Esophagus squamous epithelium (tissue), 5 donors: ENCODE measurements at places on chromosomes 1 and 21.

DNA sequence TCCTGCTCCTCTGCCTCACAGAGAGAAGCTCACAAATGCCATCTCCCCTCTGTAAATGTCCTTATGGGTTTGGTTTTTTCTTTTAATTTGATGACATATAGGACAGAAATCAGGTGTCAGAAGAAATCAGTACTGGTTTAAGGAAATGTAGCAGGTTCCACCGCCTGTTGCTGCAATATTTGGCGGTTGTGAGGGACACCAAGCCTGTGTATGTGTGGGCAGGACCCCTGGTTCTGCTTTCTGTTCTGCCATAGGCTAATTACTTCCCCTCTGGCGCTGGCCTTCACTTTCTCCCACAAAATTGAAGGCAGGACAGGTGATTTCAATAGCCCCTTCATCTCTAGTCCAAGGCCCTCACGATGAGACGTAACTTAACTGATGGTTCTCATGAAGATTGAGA is 69.2 kb downstream of the PRDM2 start:
- H3K4me1 ChIP-seq, result peaks cover under 1% of the 10 kb centered on the region
- H3K36me3 ChIP-seq, result no peaks in the 10 kb centered on the region
- H3K4me3 ChIP-seq, result no peak overlapping the region
- no peak overlapping the region for H3K27ac ChIP-seq
- no peaks in the 10 kb centered on the region for H3K27me3 ChIP-seq

GRCh38 chr1:3120140-3120539 is 51.1 kb downstream of the PRDM16 start:
- no peaks in the 10 kb centered on the region for H3K4me1 ChIP-seq
- no peaks in the 10 kb centered on the region for H3K27me3 ChIP-seq
- no peak for DNase-seq
- H3K27ac ChIP-seq, result no peak overlapping the region
- no peak overlapping the region for H3K4me3 ChIP-seq
- no peaks in the 10 kb centered on the region for H3K36me3 ChIP-seq

DNA sequence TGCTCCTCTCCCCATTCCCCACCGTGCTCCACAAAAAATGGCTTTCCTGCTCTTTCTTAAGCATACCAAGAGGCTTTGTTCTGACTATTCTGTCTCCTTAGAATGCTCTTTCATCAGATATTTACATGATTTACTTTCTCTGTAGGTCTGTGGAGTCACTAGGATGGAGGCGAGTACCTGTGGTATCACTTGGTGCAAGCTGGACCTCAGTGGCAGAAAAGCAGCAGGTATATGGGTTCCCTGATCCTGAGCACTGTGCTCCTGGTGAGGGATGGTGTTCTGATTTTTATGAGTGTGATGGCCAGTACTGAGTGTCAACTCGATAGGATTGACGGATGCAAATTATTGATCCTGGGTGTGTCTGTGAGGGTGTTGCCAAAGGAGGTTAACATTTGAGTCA is 10.0 kb downstream of the C1orf87 start:
- no peaks in the 10 kb centered on the region for H3K36me3 ChIP-seq
- no peak overlapping the region for H3K27ac ChIP-seq
- H3K4me3 ChIP-seq, result no peak overlapping the region
- no peaks in the 10 kb centered on the region for H3K4me1 ChIP-seq

DNA sequence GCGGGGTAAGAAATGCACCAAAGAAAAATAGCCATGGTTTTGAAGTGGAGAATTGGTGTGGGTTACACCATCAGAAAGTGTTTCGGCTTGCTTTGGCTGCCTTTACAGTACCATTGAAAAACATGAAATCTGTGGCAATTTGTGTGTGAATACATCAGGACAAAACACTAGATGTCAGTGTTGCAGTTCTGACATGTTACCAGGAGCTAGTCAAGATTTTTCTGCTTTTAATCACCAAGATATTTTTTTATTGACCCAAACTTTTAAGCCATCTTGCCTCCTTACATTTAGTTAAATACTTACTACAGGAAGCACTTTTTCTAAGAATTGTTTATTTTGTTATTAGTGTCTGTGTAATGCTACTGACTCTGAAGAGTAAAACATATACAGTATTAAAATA is 14.3 kb downstream of the RRP15 start:
- no peaks in the 10 kb centered on the region for H3K36me3 ChIP-seq
- no peaks in the 10 kb centered on the region for H3K4me1 ChIP-seq
- no peak for DNase-seq
- H3K27me3 ChIP-seq, result no peaks in the 10 kb centered on the region
